ENCODE measurements at places on chromosomes 3 and 15. TPM values are rescaled to one million over a fixed set of nuclear protein-coding genes. Genes with fewer than 3 reads are reported as not detected.

The TM4SF4 gene
- not detected for total RNA-seq

- no peak for DNase-seq
Observed at GRCh38 chr15:61444585-61444984, 215.5 kb upstream of the RORA start.

The CACNA1D gene
- 1.4 TPM for total RNA-seq

DNA sequence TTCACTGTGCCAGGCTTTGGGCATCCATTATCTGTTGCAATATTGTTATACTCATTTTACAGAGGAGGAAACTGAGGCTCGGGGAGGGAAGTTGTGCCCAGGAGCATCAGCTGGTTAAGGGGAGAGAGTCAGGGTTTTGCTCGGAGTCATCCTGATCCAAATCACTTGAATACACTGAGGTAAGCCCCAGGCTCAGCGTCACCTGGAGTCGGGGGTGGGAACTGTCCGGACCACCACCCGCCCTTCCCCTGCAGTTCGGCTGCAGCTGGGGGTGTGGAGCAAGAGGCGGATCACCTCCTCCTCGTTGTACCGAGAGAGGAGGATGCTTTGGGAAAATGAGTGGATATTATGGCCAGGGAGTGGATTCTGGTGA lies 646 bp downstream of the HRH1 start:
- DNase-seq: no peak

All from H4 (cell line).